ENCODE measurements at places on chromosomes 6 and 20.

DNA sequence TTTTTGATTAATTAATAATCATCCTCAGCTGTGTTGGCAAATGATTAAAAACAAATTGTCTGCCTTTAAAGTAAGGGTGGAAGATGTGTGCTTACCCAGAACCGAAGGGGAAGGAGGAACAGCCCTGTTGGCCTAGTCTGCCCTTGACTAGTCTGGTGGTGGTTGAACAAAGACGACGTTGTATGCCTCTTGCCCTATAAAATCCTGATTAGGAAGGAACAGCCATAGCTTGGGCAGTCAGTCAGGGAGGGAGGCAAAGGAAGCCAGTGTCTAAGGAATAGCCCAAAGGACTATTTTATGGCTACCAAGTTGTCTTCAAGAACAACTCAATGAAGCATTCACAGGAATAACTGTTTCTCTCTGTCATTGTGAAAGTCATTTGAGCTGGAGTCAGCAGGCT, 70.7 kb downstream of the PRDM1 start:
- no peak for DNase-seq

- no peak for DNase-seq
Observed at GRCh38 chr6:142927904-142928303, 17.1 kb downstream of the HIVEP2 start.

DNA sequence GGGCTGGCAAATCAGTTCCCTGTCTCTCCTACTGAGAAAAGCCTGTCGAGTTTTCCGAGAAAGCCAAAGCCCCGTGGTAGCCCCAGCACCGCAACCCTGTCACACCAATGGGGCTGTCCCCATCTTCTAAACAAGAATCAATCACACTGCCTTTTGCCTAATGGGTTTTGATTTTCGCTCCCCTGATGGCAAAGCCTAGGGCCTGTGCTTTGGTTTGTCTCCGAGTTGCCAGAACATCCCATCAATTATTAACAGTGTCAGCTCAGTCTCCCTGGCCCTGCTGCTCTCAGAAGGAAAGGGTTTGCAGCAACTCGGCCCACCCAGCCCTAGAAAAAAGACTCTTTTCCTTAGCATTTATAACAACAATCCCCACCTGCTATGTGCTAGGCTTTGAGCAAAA, 4.2 kb downstream of the KCNB1 start:
- no peak for DNase-seq

DNA sequence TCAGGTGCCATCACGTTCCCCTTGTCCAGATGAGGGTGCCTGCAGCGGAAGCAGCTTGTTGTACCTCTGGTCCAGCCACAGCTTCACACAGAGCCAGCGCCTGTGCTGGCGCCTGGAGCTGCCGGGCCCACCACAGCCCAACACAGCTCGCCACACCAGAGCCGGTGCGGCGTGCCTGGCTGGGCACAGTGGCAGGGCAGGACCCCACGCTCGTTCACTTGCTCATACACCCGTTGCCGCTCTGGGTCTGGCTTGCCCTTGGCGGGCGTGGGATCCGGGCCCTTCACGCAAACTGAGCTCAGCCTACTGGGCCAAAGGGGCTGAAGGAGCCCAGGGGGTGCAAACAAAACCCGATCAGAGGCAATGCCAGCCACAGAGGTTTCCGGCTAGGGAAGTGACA, 492.5 kb upstream of the MANEA start:
- no peak for DNase-seq

- no peak for DNase-seq
Observed at GRCh38 chr6:32459781-32460424, 20.2 kb downstream of the HLA-DRA start.

- no peak for DNase-seq
Observed at GRCh38 chr20:64106435-64106961, 867 bp downstream of the NPBWR2 start.

- DNase-seq, result no peak
Observed at GRCh38 chr6:1267057-1267732, 44.7 kb upstream of the FOXQ1 start.

DNA sequence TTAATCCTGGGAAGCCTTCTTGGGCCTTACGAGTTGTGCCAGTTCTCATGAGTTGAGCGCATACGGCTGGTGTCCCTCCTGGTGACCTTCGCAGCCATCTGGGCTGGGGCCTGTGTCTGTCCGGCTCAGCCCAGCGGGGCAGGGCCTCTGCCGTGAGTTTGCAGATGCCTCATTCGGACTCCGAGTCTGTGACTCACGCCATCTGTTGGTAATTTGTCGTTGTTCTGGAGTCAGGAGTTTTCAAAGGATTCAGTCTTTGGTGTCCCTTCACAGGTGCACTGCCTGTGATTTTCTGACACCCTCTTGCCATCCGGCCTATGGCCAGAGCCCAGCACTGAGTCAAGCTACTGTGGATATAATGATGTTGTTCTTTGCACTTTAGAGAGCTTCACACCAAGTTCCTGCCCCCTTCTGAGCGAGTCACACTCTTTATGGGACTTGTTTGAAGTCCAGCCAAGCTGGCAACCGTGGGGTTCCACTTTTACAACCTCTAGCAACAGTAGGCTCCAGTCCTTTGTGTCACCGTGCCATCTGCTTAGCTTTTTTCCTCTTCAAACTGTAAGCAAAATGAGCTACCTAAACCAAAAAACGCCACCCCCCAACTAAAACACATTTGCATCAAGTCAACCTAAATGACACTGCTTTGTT, 175.6 kb downstream of the AIG1 start:
- no peak for DNase-seq

DNA sequence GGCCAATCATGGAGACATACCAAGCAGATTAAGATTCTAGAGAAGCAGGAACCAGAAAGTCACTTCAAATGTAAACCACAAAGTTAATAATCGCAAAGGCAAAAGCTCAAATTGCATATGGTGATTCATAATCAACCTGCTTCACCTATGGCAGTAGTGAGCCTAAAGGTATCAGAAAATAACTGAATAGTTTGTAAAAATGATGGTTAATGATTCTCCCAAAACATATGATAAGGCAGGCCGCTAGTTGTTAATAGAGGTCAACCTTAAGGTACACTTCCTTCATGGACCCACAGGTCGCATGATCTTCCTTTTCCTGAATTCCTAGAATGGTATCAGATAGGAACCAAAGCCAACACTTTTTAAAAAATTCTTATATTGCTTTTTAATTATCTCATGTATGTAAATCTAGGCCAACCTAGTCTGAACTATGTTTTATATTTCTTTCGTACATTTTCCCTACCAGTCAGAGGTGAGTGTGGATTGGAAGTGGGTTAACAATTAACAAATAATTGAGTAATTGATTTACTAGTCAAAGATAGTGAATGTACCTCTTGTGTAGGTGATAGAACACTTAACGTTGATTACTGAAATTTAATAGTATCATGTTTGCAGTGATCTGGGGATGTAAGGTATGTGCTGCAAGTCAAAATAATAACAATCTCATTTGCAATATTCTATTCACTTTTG, 16.4 kb downstream of the TAAR2 start:
- no peak for DNase-seq

- DNase-seq, result no peak
Observed at GRCh38 chr6:157630463-157631080, 192.5 kb upstream of the SNX9 start.

- no peak for DNase-seq
Observed at GRCh38 chr20:63807654-63808053, 23.4 kb downstream of the ZBTB46 start.

DNA sequence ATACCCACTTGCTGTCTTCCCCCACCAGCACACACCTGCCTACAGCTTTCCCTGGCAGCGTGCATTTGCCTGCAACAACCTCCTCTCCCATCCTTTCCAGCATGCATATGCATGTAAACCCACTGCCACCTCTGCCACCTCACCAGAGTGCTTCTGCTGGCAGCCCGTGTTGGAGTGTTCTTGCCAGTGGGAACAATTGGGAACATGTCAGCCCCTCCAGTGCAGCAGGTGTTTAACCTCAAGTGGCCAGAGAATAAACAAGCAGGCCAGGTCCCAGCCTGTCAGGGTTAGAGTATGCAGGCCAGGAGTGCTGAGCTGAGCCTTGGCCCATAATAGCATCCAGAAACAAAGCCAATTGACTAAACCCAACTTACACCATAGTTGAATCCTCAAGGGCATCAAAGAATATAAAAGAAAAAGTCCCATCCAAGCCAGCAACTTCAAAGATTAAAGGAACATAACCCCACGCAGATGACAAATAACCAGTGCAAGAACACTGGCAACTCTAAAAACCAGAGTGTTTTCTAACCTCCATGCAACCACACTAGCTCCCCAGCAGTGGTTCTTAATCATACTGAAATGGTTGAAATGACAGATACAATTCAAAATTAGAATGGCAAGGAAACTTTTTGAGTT, 1212.1 kb upstream of the CITED2 start:
- DNase-seq, result no peak

GRCh38 chr20:1225263-1225782, 521 bp upstream of the RAD21L1 start:
- no peak for DNase-seq

- DNase-seq, result peak; percentile 80
Observed at GRCh38 chr6:2891768-2892170, 11.3 kb downstream of the SERPINB9 start.

DNA sequence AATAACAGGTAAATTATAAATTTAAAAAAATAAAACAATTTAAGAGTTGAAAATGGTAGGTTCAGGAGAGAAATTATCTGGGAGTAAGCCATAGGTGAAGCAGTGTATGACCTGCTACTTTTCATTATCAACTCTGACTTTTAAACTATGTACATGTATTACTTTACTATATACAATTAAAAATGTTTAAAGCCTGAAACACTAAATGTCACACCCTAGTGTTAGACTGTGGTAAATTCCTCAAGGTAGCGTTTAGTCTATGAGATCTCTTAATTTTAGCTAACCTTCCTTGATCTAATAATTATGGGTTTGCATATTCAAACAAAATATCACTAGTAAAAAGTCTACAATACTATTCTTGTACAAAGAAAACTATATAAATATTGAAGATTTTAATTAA, 22.3 kb upstream of the TBC1D32 start:
- DNase-seq, result no peak

DNA sequence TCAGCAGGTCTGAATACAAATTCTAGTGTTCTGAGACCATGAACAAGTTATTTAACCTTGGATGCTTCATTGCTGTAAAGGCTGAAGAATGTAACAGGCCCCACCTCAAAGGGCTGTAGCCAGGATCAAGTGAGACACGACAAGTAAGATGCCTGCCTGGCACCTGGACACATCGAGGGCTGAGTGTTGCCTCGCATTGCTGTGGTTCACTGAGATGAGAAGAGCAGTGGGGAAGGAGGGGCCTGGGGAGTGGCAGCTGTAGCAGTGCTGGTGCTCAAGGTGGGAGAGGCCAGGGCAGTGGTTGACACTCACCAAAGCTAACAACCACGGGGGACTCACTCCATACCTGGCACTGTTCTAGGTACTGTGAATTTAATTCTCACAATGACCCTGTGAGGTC, 187.8 kb downstream of the KIF16B start:
- no peak for DNase-seq

DNA sequence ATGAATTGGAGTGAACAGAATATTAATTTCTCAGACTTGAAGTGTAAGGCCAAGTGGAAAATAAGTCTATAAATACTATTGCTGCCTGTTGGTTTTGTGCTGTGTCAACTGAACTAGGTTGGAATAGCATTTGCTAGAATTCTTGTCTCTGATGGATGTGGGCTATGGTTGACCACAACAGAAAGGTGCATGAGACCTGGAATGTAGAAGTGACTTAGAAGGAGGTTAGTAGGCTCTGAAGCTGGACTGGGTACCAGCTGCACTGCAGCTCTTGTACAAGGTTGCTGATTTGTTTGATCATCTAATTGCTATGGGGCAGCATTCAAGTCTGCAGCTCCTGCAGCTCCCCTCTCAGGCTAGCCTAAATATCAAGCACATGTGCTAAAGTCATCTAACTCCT, 479.0 kb upstream of the NRSN1 start:
- DNase-seq, result no peak

- no peak for DNase-seq
Observed at GRCh38 chr20:25252686-25253421, 5.0 kb downstream of the PYGB start.

DNA sequence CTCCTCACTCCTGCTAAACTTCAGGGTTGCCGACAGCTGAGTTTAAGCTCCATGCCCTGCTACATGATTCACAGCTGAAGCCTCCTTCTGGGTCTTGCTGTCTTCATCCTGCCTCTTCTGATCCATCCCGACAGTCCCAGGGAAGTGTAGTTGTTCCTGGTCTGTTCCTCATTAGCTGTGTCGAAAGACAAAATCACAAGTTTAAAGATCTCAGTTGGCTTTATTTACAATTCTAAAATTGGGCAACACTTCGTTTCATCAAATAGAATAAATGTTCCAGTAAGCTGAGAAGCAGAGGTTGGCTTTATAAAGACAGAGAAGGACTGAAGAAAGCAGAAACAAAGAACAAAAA, 4.1 kb upstream of the SLC2A10 start:
- DNase-seq, result no peak

GRCh38 chr20:10468340-10468845, 33.3 kb downstream of the SLX4IP start:
- no peak for DNase-seq
